ENCODE measurements at places on chromosomes 11 and 22.

DNA sequence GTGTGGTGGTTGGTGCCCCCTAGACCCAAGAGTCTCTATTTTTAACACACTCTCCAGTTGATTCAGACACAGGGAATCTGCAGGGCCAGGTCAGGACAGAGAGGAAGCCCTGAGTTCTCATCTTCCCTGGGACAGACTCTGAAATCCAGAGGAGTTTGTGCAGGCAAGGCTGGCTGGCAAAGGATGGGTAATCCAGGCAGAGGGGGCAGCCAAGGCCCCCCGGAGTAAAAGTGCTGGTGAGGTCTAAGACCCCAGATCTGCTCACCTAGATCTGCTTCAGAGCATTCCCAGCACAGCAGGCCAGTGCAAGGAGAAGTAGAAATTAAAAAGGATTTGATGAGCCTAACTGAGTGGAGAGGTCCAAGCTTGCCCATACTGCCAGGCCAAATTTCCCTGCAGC lies 40.6 kb upstream of the MN1 start:
- DNase-seq: no peak

DNA sequence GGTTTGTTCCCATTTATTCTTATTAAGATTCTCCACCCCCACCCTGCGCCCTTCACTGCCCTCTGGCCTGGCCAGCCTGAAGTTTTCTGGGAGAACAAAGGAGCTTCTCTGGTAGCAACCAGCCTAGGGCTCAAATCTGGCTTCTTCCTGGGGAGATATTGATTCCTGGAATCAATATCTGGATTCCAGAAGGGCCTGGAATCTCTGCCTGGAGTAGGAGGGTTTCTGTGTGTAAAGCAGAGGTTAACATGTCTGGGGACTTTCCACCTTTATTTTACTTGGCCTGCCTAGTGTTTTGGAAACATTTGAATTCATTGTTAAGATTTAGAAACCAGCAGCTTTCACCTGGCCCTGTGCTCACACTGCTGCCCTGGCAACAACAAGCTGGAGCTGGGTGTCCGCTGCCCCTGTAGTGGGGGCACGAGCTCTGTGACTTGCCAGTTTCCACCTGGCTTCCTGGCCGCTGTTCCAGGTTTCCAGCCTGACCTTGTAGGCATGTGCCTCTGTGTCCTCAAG lies 5.5 kb downstream of the C11orf91 start:
- no peak for DNase-seq

GRCh38 chr11:71240061-71240690 lies 12.2 kb downstream of the SHANK2 start:
- peak; percentile 16 for DNase-seq

DNA sequence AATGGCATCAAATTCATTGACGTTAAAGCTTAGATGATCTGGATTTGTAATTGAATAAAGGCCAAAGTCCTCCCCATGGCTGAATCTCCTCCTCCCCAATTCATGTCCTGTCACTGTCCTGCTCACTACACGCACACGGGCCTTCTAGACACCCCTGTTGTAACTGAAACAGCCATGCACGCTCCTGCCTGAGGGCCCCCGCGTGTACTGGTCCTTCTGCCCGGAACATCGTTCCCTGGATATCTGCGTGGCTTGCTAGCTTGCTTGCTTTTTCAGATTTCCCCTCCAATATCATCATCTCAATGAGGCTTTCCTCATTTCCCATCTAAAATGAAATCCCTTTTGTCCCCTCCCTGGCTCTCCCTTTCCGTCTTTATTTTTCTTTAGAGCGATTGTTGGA lies 15.3 kb downstream of the PKNOX2 start:
- DNase-seq: peak; percentile 23

- no peak for DNase-seq
Measured at GRCh38 chr11:1493650-1494244, 7.2 kb upstream of the MOB2 start.

- DNase-seq: no peak
Measured at GRCh38 chr11:113131036-113131775, 170.0 kb downstream of the NCAM1 start.

GRCh38 chr11:4459500-4459899 lies 10.4 kb downstream of the OR52K2 start:
- no peak for DNase-seq

DNA sequence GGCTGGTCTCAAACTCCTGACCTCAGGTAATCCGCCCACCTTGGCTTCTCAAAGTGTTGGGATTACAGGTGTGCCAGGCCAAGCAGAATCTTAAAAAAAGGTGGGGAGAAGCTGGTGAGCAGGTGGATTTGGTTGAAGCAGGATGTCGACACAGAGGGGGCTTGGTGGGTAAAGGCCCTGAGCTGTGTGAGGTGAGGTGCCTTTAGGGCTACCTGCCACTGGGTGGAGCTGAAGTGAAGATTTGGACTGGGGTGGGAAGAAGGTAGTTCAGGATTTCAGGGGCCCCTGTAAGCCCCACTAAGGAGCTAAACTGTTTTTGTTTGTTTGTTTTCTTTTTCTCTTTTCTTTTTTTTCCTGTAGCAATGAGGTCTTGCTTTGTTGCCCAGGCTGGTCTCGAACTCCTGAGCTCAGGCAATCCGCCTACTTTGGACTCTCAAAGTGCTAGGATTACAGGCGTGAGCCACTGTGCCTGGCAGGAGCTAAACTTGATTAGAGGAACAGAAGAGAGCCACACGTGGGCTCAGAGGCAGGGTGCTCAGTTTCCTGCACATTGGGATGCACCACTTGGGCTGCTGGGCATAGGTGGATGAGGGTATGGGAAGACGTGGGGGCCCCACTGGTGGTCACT lies 6.0 kb downstream of the P2RX6 start:
- no peak for DNase-seq

DNA sequence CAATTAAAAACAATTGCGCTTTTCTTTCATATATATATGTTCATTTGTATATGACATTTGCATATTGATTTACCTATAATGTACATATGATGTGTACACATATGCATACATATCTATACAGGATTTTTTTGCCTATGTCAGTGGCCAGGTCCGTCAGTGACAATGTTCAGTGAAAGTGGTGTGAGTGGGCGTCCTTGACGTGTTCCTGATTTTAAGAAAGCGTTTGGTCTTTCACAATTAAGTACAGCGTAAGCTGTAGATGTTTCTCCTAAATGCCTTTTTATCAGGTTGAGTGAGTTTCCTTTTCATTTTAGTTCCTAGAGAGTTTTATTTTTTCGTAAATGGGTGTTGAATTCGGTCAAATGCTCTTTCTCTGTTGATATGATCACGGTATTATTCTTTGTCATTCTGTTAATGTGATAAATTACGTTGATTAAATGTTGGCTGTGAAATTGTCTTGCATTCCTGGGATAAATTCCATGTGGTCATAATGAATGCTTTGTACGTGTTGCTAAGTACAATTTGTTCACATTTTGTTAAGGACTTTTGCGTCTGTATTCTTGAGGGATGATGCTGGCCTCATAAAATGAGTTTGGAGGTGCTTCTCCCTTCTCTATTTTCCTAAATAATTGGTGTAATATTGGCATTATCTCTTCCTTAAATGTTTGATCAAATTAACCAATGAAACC lies 10.6 kb upstream of the GNB1L start:
- no peak for DNase-seq

All from RWPE2 (cell line).